NCI-H524 treated with DMSO at 0.1 percent for 48 hours (cell line): ENCODE measurements at places on chromosomes 7 and 10.

GRCh38 chr7:88165697-88166096 is 54.1 kb downstream of the SRI start:
- no peak for DNase-seq

GRCh38 chr10:44201656-44202055 is 183.2 kb downstream of the CXCL12 start:
- no peak for DNase-seq

GRCh38 chr10:58351616-58352578 is 17.1 kb downstream of the UBE2D1 start:
- DNase-seq, result no peak

- DNase-seq, result no peak
These were observed 150.3 kb downstream of the POLR1F start for GRCh38 chr7:19558527-19558926.

- no peak for DNase-seq
These were observed 73.2 kb upstream of the NEUROD6 start for GRCh38 chr7:31413766-31414165.

DNA sequence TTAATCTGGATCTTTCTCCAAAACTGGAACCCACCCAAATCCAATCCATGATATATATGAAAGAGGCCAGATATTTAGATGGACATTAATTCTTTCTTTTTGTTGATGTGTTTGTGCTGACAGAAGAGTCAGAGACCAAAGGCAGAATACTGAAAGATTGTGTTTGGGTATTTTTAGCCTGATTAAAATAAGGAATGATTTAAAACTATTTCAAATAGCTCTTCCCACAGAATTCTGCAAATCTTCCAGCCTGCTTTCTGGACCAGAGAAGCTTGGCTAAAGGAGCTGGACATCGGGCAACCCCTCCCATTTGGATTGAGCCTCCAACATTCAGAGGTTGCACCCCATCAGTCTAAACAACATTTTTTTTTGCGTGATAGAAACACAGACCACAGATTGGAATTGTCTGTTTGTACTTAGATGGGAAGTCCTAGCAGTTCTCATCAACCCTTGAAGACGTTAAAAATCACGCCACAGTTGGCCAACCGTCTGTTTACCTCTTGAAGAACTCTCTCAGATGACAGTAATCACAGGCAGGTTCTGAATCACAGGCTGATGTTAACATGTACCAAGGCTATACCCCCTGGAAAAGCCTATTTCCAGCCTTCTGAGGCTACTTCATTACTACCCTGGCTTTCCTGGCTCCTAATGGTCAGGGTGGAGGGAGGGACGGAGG is 155.2 kb upstream of the NRP1 start:
- DNase-seq, result no peak
